ENCODE measurements at places on chromosomes 1 and 21. TPM values are rescaled to one million over a fixed set of nuclear protein-coding genes. Genes with fewer than 3 reads are reported as not detected.
A peak's percentile ranks its signal among the peaks of the same experiment; 100 is the strongest.

GRCh38 chr1:9633493-9633892, 18.0 kb upstream of the PIK3CD start:
- DNase-seq, result no peak

- no peak for DNase-seq
Observed at GRCh38 chr1:215508311-215508710, 58.8 kb upstream of the KCTD3 start.

GRCh38 chr1:78787544-78787943, 137.9 kb downstream of the IFI44 start:
- no peak for DNase-seq

GRCh38 chr1:209010475-209011230, 572.9 kb upstream of the CAMK1G start:
- DNase-seq, result no peak

- DNase-seq, result no peak
Observed at GRCh38 chr1:219927956-219928790, at the start of gene SLC30A10. TSS of gene SLC30A10 (minus strand) at chr1:219928557. CDS start at chr1:219928440, 117 bp downstream.

GRCh38 chr1:201385299-201385891, 7.9 kb upstream of the TNNT2 start:
- no peak for DNase-seq

DNA sequence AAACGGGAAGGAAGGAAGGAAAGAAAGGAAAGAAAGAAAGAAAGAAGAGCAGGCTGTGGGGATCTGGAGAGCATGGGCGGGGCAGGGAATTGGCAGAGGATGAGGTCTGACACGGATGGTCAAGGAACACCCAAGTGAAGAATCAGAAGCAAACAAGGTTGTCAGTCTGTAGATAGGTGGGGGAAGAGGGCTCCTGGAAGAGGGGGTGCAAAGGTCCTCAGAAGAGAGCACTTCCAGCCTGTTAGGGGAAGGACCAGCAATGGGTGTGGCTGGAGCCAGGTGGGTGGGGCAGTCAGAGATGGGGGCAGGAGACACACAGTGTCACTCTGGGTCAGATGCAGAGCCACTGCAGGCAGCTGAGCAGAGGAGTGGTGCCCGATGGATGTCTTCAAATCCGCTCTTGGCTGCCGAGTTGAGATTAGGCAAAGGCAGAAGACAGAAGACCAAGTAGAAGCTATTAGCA, 11.0 kb upstream of the PLA2G2C start:
- DNase-seq, result no peak

GRCh38 chr1:3727042-3727824, 25.0 kb upstream of the CCDC27 start:
- DNase-seq, result no peak

- no peak for DNase-seq
Observed at GRCh38 chr1:52676249-52676903, 21.8 kb downstream of the COA7 start.

- DNase-seq, result peak; percentile 66
Observed at GRCh38 chr1:214552174-214552608, 789 bp upstream of the PTPN14 start.

GRCh38 chr1:168960595-168960994, 145.9 kb upstream of the ATP1B1 start:
- DNase-seq, result no peak

DNA sequence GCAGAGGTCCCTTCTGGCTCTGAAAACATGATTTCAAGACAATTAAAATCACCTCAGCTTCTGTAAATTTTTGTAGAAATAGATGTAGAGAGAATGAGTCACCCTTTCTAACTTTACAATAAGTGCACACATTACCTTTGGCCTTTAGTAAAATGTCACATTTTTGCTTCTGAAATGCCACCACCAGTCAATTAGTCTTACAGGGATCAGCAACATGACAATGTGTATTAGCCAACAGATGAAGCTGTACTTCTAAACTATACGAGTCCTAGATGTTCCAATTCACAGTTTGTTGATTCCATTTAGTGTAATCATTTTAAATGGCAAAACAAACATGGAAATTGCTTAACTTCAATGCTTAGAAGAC, 23.1 kb downstream of the C21orf91 start:
- no peak for DNase-seq

- no peak for DNase-seq
Observed at GRCh38 chr1:177864538-177865305, 105.1 kb downstream of the SEC16B start.

- DNase-seq, result no peak
Observed at GRCh38 chr1:212686069-212686468, 13.6 kb downstream of the BATF3 start.

DNA sequence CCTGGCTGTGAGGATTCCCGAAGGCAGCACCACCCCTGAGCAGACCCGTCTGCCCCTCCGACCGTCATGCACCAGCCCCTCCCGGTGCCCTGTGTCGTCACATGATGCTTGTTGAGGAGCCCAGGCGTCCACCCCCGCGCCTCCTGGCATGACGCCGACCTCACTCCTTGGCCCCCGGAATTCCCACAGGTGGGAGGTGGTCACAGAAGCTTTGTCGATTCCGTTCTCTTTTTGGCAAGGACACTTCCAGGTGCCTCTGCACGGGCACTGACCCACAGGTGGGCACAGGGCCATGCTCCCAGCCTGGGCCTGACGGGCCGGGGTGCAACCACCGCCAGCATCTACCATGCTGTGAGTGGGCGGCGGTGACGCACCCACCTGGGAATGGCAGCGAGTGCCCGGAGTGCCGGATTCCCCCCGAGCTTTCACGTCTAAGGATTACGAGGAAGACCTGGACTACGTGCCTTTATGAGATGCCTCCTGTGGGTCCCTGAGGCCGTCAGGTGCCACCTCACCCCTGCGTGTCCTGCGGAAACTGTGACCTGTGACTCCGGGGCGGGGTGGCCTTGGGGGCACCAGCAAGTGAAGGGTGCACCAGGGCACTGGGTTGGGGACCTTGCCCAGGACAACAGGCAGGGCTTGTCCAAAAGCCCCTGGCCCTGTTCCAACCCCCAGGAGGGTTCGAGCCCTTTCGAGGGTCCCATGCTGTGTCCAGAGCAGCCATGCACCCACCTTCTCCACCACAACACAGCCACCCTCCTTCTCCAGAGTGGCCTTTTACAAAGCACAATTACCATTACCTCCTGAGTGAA, 31.4 kb upstream of the COL6A1 start:
- DNase-seq, result no peak

DNA sequence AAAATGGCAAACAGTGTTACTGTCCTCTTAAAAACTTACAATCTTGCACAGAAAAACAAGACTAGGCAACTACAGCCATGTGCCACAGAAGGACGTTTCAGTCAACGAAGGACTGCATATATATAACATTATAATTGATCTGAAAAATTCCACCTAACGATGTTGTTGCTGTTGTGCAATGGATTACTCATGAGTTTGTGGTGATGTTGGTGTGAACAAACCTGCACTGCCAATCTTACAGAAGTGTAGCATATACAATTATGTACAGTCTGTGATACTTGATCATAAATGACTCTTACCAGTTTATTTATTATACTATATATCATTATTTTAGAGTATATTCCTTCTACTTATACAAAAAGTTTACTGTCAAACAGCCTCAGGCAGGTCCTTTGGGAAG, 6.8 kb upstream of the VAMP4 start:
- DNase-seq, result no peak

- no peak for DNase-seq
Observed at GRCh38 chr1:217563179-217563578, 67.7 kb downstream of the GPATCH2 start.

- DNase-seq, result no peak
Observed at GRCh38 chr21:46099476-46099875, 1.6 kb downstream of the COL6A2 start.

DNA sequence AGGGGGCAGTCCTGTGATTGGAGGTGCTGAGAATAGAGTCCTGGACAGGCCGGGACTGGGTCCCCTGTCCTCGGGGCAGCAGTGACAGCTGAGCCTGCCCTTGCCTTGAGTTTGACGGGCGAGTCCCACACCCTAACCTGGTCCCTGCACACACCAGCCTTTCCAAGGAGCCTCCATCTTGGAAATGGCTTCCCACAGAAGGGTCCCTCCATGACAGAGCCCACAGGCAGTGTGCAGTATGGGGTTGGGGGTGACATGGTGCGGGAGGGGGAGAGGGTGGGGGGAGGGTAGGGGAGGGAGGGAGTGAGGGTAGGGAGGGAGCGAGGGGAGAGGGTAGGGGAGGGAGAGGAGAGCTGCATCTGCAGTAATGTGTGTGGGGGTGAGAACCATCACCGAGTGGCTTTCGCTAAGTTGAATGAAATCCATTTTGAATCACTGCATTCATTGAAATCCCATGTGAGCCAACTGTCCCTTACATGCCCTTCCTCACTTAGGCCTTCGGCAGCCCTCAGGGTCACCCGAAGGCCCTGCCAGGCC, 10.1 kb upstream of the TMEM52 start:
- DNase-seq, result no peak

DNA sequence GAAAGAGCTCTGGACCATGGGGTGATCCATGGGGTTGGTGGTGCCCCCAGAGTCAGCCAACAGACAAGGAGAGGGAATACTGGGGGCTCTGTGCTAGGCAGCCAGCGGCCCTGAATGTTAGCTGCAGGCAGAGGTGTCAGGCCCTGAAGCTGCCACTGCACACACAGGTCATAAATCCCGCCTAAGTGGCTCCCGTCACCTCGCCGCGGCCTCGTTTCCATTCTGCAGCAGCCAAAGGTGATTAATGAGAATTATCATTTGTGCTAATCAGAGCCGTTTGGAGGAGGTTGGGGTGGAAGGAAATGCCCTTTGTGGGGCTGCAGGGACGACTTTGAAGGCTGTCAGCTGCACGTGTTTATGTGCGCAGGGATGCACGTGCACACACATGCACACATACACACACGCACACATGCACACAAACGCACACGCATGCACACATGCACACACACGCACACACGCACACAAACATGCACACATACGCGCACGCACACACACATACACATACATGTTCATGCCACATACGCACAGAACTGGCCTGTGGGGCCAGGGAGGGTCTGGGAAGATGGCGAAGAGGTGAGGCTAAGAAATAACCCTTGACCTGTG, 88.8 kb upstream of the ARHGEF16 start:
- no peak for DNase-seq

GRCh38 chr1:180136331-180136967, 18.2 kb upstream of the QSOX1 start:
- DNase-seq, result no peak

ZFP69B gene
- 2.8 TPM for total RNA-seq

SPTA1 gene
- 0.14 TPM for total RNA-seq

ACTA1 gene
- total RNA-seq, result not detected

PROX1 gene
- total RNA-seq, result 0.49 TPM

KRTAP7-1 gene
- total RNA-seq, result not detected

PLA2G2F gene
- not detected for total RNA-seq

HIPK1 gene
- 34.8 TPM for total RNA-seq

IFI44 gene
- 18.1 TPM for total RNA-seq

MPC2 gene
- 27.6 TPM for total RNA-seq

MYOM3 gene
- 0.14 TPM for total RNA-seq

TAL1 gene
- 37.9 TPM for total RNA-seq

FOXE3 gene
- total RNA-seq, result 0.04 TPM

ADGRB2 gene
- total RNA-seq, result 0.85 TPM

NUF2 gene
- 18.5 TPM for total RNA-seq

UMODL1 gene
- total RNA-seq, result not detected

GNG4 gene
- total RNA-seq, result not detected

VCAM1 gene
- total RNA-seq, result 37.1 TPM

WNT4 gene
- total RNA-seq, result 0.13 TPM

AHDC1 gene
- total RNA-seq, result 4.3 TPM

TGFBR3 gene
- total RNA-seq, result 12.5 TPM

CNN3 gene
- total RNA-seq, result 334 TPM

Measured in pulmonary artery endothelial cell (primary cell).